Activated CD8-positive, alpha-beta memory T cell treated with anti-CD3 and anti-CD28 coated beads for 48 hours (primary cell): ENCODE measurements at places on chromosomes 12 and 14.

DNA sequence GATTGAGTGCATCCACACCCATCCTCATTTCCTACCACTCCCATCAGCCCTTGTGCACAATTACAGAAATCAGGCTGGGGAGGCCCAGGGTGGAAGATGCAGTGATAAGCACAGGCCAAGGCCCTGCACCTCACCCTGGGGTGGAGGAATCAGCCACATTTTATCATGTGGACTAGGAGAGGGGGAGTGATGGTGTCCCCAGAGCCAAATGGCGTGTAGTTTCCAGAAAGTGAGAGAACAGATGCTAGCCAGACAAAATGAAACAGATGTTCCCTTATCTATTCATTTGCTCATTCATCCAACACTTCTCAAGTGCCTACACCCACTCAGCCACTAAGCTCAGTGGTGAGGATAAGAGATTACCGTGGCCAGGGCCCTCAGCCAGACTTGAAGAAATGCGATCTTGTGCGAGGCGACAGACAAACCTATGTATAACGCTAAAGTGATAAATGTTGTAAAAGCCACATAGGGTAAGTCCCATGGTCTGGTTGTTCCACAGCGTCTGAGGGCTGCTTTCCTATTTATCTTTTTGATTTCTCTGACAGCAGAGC, 93.6 kb downstream of the STAB2 start:
- DNase-seq: no peak

DNA sequence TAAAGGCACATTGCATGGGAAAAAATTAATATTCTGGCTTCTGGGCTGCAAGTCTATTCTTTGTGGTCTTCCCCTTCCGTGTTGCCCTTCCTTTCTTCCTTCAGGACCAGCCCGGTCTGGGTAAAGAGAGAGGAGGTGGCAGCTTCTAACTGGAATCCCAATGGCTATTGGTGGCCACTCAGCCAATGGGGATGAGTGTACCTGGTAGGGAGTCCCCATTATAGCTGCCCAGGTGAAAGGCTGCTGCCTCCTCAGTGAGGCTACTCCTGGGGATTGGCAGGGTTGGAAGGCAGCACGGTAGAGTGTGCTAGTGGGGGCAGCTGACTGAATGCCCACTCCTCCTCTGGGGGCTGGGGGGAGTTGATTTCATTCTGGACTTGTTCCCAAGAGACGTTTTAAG, 112.6 kb downstream of the RBM19 start:
- DNase-seq: no peak

DNA sequence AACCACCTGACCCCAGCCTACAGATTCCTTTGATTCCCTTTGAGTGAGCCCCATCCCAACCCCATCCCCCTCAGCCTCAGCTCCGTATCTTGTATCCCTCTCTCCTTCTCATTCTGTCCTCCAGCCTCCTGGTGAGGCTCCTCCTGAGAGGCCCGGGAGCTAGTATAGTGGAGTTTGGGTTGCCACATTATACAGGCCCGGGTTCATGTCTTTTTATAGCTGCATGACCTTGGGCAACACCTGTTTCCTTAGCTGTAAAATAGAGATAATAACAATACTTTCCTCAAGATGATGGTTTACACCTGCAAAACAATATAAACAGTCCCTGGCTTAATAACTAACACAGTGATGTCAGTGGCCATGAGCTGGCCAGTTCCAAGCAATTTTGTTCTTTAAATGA, 89.8 kb downstream of the STAB2 start:
- no peak for DNase-seq

- DNase-seq: no peak
These were observed 23.9 kb downstream of the ERH start for GRCh38 chr14:69374235-69374634.

GRCh38 chr12:49052451-49053208, 8.0 kb downstream of the KMT2D start:
- no peak for DNase-seq

GRCh38 chr14:74867673-74868072, 8.3 kb downstream of the PROX2 start:
- DNase-seq: no peak

DNA sequence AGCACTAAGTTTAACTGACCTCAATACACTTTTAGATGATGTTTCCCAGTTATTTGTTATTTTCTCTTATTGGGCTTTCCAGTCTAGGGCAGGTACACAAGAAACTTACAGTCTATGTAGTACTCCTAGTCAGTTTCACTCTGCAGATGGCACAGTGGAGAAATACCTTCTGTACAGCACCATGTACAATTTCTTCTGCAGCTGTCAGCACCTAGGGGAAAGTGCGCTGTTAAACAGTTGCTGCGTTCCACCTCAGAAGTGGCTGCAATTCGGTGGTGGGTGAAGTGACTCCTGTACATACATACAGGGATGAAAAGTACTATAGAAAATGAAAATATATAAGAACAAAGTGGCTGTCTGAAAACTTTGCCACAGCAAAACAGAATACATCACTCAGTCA, 48.3 kb downstream of the NOVA1 start:
- DNase-seq: no peak

DNA sequence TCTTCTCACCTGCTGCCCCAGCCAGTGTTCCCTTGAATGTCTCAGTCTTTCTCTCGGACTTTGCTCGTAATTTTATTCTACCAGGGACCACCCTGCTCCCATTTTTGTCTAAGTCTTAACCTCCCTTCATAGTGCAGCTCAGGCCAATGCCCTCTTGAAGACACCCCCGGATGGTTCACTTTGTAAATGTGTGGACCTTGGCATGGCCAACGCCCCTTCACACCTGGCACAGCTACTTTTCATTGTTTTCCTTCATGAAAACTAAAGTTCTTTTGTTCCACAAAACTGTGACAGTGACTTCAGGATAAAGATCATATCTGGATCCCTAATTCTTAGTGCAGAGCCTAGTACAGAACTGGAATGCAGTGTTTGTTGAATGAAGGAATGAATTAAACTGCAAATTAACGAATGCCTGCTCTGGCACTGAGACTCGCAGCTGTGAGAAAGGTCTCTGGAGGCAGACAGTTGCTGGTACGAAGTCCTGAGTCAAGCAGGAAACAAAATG, 3.5 kb upstream of the RNASE4 start:
- DNase-seq: no peak

DNA sequence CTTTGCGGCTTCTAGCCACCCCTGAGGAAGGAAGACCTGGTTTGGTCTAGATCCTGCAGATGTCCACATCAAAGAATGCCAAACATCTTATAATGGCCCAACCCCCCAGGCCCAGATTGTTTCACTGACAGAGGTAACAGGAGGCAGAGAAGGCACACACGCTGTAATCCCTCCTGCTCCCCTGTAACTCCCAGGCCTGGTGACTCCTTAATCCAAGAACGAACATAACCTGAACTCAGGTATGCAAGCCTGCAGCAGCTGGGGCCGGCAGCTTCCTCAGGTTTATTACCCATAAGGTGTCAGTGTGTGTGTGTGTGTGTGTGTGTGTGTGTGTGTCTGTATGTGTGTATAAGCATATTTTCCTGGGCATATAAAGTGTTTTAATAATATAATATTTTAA, 52.7 kb downstream of the ERH start:
- DNase-seq: no peak

DNA sequence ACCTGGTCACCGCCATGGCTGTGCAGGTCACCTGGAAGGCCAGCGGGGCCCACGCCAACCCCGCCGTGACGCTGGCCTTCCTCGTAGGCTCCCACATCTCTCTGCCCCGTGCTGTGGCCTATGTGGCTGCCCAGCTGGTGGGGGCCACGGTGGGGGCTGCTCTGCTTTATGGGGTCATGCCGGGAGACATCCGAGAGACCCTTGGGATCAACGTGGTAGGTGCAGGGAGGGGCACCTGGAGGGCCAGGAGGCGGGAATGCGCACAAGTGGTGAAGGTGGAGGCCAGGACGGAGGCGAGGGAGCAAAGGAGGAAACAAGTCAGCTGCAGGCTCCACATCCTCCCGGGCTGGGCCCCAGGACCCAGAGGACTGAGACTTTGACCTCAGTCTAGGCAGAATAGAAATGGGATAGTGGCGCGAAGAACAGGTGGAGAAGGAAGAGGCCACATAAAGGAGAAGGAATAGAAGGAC, 649 bp downstream of the AQP6 start:
- DNase-seq: no peak

- DNase-seq: no peak
These were observed 8.2 kb upstream of the MMP19 start for GRCh38 chr12:55850893-55851292.

GRCh38 chr14:96780500-96780899, 16.7 kb upstream of the VRK1 start:
- DNase-seq: no peak

DNA sequence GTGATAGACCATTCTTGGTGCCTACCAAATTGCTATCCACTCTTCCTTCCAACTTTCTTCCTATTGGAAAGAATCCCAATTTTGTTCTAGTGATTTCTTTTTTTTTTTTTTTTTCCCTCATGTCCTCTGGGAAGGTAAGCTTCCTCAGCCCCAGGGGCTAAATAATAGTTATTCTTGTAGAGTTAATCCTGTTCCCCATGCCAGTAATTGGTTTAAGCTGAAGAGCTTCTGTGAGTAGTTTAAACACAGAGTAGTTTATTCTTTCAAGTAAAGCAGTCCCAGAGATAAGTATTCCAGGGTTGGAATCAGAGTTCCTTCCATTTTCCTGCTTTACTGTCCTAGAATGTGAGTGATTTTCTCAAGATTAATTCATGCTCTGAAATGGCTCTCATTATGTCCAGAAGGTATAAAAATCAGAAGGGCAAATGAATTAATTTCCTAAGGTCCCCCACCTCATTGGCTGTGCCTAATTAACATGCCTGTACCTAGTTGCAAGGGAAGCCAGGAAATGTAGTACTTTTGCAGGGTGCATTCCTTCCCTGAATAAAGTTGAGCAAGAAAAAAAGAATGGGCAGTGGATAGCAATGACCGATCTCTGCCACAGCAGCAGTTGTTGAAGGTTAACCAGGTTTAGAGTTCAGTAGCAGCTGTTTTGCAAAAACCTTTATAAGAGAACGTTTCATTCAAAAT, 97.8 kb downstream of the PLEKHA5 start:
- DNase-seq: no peak
